CD8-positive, alpha-beta T cell (primary cell): ENCODE measurements at places on chromosomes 6 and 20. TPM values are rescaled to one million over a fixed set of nuclear protein-coding genes. Genes with fewer than 3 reads are reported as not detected.

GRCh38 chr6:150177952-150178520 is 35.2 kb downstream of the PPP1R14C start:
- DNase-seq: no peak

GRCh38 chr6:121652223-121652622 is 216.8 kb downstream of the GJA1 start:
- no peak for DNase-seq

DNA sequence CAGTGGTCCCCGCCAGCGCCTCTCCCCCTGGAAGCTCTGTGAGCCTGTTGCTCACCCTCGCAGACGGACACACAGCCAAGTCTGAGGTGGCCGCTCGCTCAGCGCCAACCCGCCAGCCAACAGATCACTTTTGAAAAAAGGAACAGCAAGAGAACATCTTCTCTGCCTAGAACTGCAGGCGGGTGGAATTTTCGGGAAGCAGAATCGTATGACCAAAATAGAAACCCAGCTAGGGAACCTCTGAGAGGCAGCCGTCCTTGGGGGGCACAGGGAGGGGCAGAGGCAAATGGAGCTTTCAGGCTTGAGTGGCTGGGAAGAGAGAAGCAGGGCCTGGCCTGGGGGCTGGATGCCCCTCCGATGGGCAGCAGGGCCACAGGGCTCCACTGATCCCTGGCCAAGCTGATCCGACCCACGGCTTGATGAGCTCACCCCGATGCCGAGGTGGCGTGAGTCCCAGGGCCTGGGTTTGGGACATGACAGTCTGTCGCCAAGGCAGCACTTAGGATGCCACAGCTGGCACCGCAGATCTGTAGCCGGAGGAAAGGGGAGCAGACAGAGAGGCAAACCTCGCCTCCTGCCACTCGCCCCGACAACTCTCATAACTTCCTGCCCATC is 9.8 kb downstream of the NFATC2 start:
- peak; percentile 70 for DNase-seq

GRCh38 chr6:121090492-121090891 is 243.8 kb downstream of the TBC1D32 start:
- no peak for DNase-seq

DNA sequence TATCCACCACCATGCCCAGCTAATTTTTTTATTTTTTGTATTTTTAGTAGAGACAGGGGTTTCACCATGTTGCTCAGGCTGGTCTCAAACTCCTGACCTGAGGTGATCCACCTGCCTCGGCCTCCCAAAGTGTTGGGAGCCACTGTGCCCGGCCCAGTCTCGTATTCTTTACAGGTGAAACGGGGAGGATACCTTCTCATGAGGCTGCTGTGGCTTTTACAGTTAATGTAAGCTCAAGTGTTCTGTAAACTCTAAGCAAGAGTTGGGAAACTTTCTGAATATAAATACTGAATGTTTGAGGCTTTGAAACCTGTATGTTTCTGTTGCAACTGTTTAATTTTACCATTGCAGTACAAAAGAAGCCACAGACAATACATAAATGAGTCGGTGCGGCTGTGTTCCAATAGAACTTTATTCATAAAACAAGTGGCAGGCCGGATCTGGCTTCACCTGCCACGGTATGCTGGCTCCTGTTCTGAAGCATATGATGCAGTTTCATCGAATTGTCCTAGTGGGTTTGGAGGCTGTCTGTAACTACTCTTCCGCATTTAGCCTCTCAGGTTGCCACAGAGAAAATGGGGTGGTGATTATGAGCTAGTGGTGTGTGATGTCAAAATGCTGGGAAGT is 192.5 kb upstream of the ZFP64 start:
- no peak for DNase-seq

DNA sequence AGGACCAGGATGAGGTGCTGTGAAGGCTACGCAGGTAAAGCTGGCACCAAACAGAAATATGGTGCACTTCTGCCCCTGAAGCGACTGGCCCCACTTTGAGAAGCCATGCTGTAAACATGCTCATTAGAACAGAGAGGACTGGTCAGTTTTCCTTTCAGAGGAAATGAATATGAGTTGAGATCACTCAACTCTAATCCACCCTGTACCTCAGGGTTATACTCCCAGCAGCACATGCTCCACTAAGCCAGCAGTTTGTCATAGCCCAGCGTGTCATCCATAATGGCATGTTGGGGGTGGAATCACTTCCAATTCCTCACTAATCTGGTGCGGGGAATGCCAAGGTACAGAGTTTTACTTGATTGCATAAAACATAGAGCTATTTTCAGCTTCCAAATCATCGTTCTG is 98.1 kb downstream of the HIVEP2 start:
- no peak for DNase-seq

GRCh38 chr6:117592983-117593759 is 9.1 kb downstream of the GOPC start:
- DNase-seq: no peak

DNA sequence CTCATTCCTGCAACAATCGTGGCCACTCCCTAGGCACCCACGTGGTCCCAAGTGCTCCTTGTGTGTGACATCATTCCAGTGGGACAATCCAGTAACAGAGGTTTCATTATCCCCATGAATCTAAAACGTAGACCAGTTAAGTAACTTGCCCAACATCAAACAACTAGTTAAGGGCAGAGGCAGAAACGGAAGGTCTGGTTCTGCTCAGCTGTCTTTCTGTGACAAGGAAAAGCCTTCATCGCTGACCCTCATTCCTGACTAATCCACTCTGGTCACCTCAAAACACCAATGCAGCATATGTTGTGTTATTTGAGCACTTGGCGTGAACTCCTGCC is 261.4 kb upstream of the JARID2 start:
- no peak for DNase-seq

DNA sequence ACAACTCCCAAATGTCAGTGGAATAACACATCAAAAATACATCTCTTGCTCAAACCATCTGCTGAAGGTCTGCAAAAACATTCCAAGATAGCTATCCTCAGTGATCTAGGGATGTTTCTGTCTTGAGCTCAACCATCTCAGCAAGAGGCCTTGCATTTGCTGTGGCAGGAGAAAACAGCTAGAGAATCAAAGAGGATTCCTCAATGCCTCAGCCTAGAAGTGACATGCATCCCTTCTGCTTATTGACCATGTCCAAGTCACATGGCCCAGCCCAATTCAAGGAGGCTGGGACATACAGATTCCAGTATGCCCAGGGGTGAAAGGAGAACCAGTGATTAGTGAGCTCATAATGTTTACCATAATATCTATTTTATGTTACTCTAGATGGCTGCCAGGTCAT is 269.5 kb downstream of the PLCB1 start:
- no peak for DNase-seq

DNA sequence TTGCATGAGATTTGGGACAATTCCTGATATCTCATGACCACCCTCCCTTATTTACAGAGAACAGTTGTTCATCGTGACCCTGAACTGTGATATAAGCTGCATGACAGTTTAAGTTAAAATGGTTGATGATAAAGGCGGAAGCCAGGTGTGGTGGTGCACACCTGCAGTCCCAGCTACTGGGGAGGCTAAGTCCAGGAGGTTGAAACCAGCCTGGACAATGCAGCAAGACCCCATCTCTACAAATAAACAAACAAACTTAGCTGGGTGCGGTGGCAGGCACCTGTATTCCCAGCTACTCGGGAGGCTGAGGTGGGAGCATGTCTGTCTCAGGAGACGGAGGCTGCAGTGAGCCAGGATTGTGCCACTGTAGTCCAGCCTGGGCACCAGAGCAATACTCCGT is 24.1 kb downstream of the COL20A1 start:
- no peak for DNase-seq

DNA sequence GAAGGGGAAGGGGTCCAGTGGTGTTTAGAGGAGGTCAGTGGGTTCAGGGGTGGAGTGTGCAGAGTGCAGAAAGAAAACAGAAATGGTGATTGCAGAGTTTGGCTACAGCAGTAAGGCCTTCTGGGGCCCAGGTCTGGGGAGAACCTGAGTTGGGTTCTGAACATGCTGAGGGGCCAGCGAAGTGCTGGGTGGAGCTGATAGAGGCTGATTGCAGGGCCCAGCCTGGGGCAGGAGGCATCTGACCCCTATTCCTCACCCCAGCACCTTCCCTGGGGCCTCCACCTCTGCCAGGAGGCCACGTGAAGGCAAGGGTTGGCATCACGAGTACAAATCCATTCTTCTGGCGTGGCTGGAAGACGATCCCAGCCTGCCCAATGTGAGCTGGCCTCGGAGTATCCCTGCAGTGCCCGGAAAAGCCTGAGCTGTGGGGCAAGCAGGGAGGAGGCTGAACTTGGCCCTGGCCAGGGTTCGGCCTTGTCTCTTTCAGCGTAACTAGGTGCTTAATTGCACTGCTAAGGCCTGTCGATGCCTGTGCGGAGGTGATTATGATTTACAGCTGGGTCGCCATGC is 35.3 kb downstream of the VSTM2L start:
- DNase-seq: no peak

- DNase-seq: no peak
These were observed 9.2 kb downstream of the BEND3 start for GRCh38 chr6:107106165-107106564.

DNA sequence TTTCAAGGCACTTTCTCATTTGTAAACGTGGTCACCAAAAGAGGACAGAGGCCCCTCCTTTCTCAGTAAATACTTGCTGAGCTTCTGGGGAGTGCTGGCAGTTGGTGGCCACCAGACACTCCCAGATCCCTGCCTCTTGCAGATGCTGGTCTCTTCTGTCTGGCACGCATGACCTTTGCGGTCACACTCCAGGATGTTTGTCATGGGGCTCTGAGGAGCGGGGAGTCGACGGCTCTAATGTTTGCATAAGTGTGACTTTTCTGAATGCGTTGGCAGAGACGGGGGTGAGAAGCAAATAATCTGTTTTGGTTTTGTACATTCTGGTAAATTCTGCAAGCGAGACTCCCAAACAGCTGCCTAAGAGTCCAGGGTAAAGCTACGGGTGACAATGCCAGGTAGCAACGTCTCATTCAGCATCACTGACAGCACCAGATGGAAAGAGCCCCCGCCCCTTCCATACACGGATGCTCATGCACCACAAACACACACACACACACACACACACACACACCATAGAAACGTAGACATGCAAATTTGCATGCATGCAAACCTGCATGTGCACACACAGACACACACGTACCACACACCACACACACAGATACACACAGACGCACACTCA is 101.1 kb downstream of the YTHDF1 start:
- no peak for DNase-seq

DNA sequence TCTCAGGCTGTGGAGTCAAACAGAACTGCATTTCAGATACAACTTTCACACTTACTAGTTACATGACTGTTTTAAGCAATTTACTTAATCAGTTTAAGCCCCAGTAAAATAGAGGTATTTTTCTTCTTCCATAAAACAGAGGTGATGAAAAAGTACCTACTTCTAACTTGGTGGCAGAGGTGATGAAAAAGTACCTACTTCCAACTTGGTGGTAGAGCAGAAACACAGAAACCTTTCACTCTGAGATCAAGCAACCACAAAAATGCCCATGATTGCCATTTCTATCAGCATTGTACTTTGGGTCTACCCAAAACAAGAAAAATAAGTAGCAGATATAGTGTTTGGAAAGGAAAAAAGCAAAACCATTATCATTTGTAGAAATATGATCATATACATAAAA is 148.7 kb downstream of the OPRM1 start:
- DNase-seq: no peak

DNA sequence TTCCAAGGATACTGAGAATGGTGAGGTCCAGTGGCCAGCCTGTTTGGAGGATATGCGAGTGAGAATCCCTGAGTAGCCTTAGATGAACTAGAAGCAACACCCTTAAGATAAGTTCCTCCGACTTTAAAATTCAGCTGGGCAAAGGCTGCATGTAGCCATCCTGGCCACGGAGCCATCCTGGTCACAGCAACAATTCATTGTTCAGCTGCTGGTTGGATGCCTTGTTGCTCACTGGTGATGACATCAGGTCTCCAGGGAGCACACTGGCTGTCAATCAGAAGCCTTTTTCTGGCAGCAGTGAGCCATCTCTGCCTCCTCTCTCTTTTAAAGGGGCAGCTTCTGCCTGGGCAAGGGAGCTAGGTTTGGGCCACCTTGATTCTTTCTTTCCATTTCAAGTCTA is 22.4 kb upstream of the RIMS4 start:
- no peak for DNase-seq

DNA sequence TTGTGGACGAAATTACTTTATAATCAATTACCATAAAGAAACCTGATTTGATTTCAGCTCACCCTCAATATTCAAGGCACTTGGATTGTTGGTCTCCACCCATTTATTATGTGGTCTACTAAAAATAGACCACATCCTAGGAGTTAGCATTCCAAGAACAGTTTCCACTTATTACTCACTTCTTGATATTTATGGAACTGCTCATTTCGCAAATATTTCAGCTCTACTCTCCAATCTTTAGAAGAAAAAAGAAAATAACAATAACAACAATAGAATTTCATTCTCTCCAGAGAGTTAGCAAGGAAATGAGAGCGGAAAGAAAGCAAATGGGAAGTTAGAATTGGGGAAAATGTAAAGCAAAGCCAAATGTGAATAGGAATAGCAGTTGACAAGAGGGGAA is 26.2 kb upstream of the HDAC2 start:
- no peak for DNase-seq

- DNase-seq: no peak
These were observed 65.6 kb downstream of the ADNP start for GRCh38 chr20:50865591-50865990.

DNA sequence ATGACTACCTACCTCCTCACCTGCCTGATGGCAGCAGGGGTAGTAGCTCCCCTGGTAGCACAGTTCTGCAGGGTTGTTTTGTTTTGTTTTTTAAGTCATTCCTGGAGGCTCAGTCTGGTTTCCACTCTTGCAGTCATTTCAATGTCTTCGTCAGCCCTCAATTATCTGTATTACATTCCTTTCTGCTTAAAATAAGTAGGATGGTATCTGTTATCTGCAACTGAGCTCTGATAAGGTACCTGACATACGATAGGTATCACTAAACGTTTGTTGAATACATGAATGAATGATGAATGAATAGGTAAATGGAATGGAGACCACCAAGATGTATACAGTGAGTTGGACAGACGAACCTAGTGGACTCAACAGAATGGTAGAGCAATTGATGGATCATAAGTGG is 7.2 kb upstream of the CLPSL2 start:
- no peak for DNase-seq

GRCh38 chr6:68718385-68719073 is 83.4 kb downstream of the ADGRB3 start:
- no peak for DNase-seq

GRCh38 chr6:116616737-116617053 is 416 bp downstream of the RSPH4A start:
- DNase-seq: peak; percentile 18

GRCh38 chr6:23498013-23498412 is 628.0 kb upstream of the NRSN1 start:
- no peak for DNase-seq

RAET1L gene
- not detected for total RNA-seq

BEND6 gene
- not detected for total RNA-seq

MOG gene
- not detected for total RNA-seq

PDYN gene
- total RNA-seq: not detected

FLRT3 gene
- not detected for total RNA-seq

TBXT gene
- total RNA-seq: not detected

TTLL9 gene
- not detected for total RNA-seq

HTR1E gene
- total RNA-seq: not detected

SLC17A3 gene
- not detected for total RNA-seq

DLK2 gene
- total RNA-seq: 0.56 TPM

RFX6 gene
- total RNA-seq: not detected

COX4I2 gene
- not detected for total RNA-seq

MYLK2 gene
- not detected for total RNA-seq

ADTRP gene
- 4.4 TPM for total RNA-seq

ECT2L gene
- total RNA-seq: not detected

SLC35F1 gene
- not detected for total RNA-seq

BPIFA2 gene
- not detected for total RNA-seq

MCM8 gene
- total RNA-seq: 2.0 TPM
